ENCODE measurements at places on chromosomes 6 and 20. TPM values are rescaled to one million over a fixed set of nuclear protein-coding genes. Genes with fewer than 3 reads are reported as not detected.

The ALDH5A1 gene
- 0.49 TPM for total RNA-seq

The BMP2 gene
- total RNA-seq, result 13.8 TPM

The CYP24A1 gene
- total RNA-seq, result not detected

The GFOD1 gene
- 35.3 TPM for total RNA-seq

Data from bladder microvascular endothelial cell (primary cell).